ENCODE measurements at places on chromosomes 7 and 10.

DNA sequence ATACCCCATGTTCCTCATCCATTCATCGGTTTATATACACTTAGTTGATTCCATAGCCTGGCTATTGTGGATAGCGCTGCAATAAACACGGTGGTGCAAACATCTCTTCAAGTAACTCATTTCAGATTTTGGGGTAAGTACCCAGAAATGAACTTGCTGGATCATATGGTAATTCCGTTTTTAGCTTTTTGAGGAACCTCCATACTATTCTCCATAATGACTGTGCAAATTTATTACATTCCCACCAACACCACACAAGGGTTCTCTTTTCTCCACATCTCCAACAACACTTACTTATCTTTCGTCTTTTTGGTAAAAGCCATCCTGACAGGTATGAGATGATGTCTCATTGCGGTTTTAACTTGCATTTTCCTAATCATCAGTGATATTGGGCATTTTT lies 3.7 kb downstream of the NPFFR1 start:
- no peak for DNase-seq

GRCh38 chr7:24888653-24889052 lies 91.3 kb downstream of the OSBPL3 start:
- DNase-seq = no peak

DNA sequence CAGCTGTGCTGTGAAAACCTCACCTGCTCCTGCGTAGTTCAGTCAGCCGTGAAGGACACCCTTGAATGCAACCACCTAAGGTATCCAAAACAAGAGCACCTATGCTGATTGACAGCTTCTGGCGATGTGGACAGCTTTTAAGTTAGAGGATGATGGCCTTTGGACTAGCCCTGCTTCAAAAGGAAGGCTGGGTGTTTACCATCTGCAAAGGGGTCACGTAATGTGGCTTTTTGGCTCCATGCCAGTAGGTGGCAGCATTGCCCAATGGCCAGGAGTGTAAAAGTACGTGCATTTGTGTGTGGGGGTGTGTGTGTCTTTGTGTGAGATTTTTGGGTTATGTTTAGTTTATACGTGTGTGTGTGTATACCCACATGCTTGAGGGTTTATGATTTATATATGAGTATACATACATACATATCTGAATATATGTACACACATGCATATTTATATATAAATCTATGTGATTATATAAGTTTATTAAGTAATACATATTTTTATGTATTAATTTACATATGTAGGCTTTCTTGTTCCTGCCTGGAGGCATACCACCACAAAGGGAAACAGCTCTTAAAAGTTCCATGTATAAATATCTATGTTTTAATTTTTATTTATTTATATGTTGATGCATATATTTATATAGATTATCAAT lies 236.3 kb upstream of the ANKRD30A start:
- DNase-seq = peak; percentile 9

DNA sequence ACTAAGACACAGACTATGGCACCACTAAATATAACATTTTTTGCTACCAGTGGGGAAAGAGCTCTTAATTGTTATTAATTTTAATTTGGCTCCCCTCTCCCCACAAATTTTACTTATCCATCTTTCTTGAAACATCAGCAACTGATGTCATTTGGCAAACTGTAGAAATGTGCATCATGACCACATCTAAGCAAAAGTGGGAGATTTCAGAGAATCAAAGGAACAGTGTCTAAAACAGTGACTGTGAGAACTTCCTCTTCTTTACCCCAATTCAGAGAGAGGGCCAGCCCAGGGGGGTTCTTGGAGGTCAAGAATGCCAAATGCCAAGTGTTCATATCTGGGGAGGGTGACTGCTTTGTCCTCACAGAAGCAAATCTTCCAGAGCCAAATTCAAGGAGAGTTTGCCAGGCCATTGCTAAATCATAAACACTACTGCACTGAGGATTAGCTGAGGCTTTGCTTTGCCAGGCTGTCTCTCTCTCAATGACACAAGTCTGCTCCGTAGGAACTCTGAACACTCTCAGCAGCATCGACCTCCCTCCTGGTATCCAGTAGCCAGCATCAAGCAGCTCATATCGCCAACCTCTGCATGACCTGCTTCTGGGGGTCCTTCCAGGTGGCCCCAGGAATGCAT lies 65.6 kb downstream of the ITIH5 start:
- no peak for DNase-seq

GRCh38 chr7:43834463-43835251 lies 34.7 kb downstream of the MRPS24 start:
- DNase-seq = no peak

GRCh38 chr10:83995738-83996331 lies 143.5 kb upstream of the GHITM start:
- DNase-seq = no peak

- DNase-seq = no peak
Measured at GRCh38 chr10:79377557-79378382, 30.5 kb downstream of the PPIF start.

GRCh38 chr10:82267960-82268359 lies 393.0 kb downstream of the NRG3 start:
- DNase-seq = no peak

- DNase-seq = no peak
Measured at GRCh38 chr7:141593134-141593533, 41.9 kb downstream of the AGK start.

DNA sequence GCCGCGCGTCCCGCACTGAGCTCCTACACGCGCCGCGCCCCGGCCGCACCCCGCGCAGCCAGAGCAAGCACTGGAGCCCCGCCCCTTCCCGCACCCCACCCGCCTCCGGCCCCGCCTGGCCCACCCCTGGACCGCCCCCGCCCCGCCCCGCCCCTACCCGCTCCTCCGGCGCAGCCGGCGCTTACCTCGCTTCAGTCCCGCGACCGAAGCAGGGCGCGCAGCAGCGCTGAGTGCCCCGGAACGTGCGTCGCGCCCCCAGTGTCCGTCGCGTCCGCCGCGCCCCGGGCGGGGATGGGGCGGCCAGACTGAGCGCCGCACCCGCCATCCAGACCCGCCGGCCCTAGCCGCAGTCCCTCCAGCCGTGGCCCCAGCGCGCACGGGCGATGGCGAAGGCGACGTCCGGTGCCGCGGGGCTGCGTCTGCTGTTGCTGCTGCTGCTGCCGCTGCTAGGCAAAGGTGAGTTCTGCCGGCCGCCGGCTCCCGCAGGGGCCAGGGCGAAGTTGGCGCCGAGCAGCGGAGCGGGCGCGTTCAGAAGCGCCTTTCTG lies at the start of gene RET:
Gene RET (plus strand): TSS at position 194 of the 545 bp plus-strand sequence. CDS start 190 bp downstream, at position 384.
- DNase-seq = no peak

DNA sequence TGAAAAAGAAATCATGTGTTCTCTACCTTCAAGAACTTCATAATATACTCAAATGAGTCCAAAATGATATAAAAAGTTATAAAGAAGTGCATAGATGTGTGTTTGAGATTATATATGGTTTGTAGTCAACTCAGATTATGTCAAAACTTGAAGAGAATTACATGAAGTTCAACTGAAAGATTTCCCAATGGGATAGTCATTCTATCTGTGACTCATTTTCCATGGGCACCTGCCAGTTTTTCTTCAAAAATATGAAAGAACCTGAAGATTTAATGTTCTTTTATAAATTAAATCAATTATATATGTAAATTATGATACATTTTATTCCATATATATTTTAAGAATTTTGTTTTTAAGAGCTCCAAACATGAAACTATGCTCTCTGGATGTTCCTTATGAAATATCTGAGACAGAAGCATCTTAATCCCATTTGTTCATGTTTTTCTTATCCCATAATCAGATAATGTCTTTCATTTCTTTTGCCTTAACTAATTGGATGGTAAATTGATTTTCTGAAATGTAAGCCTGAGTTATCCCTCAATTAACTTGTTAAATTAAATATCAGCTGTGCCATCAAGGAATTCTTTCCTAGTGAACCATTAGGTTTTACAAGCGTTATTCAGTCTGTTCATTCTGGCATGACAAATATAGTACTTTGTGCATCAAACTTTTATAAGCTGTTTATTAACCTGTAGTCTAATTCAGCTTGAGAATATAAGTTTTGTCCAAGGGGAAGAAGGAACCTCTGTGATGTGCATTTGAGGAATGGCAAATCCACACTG lies 387.1 kb downstream of the IPMK start:
- no peak for DNase-seq

DNA sequence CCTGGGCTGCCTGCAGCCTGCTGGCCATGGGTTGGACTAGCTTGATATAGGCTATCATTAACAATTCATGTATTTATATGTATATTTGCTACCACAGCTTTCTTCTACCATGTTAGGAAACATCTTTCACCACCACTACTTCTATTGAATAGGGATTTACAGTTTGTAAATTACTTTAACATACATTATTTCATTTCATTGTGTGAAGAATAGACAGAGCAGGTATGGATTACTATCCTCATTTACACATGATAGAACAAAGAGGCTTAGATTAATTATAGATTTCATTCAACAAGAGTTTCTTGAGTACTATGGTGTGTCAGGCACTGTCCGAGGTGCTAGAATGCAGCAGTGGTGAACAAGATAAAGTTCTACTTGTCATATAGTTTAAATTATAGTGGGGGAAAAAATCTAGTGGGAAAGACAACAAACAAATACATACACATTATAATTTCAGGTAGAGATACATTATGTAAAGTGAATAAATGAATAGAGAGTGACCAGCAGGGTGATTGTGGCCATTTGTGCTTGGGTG lies 20.6 kb downstream of the VTI1A start:
- DNase-seq = no peak

DNA sequence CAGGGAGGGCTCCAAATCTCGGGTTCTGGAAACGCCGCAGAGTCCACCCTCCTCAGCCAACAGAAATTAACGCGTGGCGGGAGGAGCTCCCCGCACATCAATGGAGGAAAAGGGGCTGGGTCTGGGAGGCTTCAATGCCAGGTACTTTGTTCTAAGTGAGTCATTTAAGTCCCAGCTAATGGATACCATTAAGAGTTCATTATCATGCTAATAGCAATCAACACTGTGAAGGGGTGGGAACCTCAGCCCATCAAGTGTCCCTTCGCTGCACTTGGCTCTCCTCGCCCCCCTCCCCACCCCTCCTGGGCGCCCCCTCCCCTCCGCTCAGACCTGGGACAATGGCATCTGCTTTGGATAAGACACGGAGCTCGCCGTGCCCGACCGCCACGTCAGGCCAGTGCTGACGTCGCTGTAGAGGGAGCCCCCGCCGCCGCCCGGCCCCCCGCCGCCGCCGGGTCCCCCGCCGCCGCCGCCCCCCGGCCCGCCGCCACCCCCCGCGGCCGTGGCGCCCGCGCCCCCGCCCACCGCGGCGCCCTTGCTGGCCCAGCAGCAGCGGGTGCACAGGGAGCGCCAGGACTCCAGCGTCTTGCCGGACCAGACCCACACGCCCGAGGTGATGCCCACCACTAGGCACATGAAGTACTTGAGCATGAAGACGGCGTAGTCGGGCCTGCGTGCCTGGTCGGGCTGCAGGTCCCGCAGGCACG lies 2.9 kb downstream of the FZD8 start:
- no peak for DNase-seq

- no peak for DNase-seq
Measured at GRCh38 chr10:26410356-26410755, 27.8 kb upstream of the APBB1IP start.

DNA sequence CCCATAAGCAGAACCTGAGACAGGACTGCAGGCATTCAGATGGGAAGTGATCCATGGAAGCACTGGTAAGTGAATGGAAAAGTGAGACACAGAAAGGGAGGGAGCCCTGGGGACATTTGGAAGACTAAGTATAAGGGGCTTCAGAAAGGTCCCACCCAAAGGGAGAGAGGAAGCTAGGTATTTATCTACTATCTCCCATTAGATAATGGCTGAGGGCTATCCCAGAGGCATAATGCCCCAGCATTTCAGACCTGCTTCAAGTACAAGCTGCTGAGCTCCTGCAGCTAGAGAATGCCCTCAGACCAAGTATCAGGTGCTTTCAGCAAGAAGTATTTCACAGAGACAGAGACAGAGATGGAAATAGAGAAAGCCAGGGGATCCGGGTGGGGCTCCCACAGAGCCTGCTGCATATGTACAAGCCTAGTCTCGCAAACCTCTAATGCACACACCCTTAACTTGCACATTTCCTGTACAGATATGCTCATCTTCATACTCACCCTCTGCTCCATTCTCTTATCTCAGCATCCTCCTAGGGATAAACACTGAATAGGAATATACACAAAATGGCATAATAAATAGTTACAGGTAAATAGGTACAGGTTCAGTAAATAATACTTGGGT lies 20.2 kb downstream of the KDM7A start:
- DNase-seq = no peak

- no peak for DNase-seq
Measured at GRCh38 chr7:151704299-151704959, 172.5 kb downstream of the PRKAG2 start.

GRCh38 chr7:151696721-151697514 lies 177.2 kb upstream of the RHEB start:
- DNase-seq = no peak

All from stimulated activated CD4-positive, alpha-beta T cell treated with anti-CD3 and anti-CD28 coated beads, Interleukin-1b, Interleukin-23, amount 100 ng/mL, for 1 hour (primary cell).